NCI-H526 (cell line): ENCODE measurements at places on chromosomes 2 and 18.
A peak's percentile ranks its signal among the peaks of the same experiment; 100 is the strongest.

GRCh38 chr2:36255863-36256262 lies 99.7 kb upstream of the CRIM1 start:
- DNase-seq, result no peak

- DNase-seq, result no peak
Observed at GRCh38 chr2:221025398-221025797, 546.7 kb downstream of the EPHA4 start.

DNA sequence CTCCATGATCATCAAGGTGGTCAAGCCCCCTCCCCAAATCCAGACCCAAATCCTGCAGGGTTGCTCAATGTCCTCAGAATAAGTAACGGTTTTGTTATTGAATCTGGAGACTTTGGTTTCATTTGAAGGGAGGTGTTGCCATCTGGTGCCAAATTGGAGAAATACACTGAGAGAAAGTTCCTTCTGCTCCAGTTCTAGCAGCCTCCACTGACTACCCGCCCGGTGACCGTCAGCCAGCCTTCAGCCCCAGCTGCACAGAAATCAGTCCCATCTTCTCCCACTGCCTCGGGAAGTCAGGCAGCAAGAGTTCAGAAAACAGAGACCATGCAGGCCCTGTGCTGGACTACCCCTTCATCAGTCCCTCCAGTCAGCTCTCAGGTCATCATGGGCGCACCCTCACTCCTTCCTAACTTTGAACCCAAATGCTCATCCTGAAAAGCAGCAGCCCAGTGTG lies 38.7 kb downstream of the PKDCC start:
- peak; percentile 68 for DNase-seq

GRCh38 chr2:15337996-15338666 lies 223.0 kb downstream of the NBAS start:
- DNase-seq, result no peak

DNA sequence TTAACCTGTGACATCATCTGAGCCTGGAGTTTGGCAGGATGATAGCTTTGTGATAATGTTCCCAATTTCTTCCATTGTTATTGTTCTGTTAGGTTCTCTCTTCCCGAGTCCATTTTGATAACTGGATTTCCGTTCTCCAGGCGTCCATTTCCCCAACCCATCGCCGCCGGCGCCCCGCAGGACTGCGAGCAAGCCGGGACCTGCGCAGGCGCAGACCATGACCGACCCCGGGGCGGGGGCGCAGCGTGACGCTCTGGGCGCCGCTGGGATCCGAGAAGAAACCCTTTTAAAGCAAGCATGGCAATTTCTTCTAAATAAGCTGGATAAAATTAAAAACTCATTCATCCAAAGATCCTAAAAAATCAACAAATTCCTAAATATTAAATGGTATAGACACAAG lies at the start of gene SLC25A52:
Gene SLC25A52, minus strand, starts transcription at position 186 of the 400 bp plus-strand sequence. CDS start 219 bp downstream, outside the sequence.
- no peak for DNase-seq

- DNase-seq, result peak; percentile 6
Observed at GRCh38 chr2:78861546-78861945, 164.0 kb upstream of the REG3G start.

DNA sequence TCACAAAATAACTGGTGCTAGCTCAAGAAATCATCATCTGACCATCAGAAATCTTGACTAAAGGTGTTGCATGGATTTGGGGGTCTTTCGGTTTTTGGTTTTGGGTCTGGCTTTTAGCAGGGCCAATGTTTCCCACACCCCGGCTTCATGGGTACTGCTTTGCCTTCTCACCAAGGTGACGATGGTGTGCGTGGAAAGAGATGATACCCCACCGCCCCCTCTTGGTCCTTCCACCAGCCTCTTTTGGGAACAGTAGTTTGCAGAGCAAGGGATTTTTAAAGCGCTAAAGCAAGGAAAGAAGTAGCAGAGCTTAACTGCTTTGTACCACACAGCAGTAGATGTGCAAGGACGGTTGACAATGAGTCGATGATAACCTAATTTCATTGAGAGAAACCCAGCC lies 42.3 kb downstream of the BOLA3 start:
- no peak for DNase-seq

DNA sequence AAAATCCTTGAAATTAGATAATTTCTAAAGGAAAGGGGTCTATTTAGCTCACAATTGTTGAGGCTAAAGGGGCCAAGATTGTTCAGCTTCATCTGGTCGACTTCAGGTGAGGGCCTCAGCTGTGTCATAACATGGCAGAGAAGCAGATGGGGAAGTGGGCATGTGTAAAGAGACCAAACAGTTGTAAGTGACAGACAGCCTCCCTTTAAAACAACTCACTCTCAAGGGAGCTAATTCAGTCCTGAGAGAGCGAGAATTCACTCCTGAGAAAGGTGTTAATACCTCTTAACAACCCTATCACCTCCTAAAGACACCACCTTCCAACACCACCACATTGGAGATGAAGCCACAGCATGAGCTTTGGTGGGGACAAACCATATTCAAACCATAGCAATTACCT lies 62.4 kb downstream of the KCMF1 start:
- DNase-seq, result no peak

DNA sequence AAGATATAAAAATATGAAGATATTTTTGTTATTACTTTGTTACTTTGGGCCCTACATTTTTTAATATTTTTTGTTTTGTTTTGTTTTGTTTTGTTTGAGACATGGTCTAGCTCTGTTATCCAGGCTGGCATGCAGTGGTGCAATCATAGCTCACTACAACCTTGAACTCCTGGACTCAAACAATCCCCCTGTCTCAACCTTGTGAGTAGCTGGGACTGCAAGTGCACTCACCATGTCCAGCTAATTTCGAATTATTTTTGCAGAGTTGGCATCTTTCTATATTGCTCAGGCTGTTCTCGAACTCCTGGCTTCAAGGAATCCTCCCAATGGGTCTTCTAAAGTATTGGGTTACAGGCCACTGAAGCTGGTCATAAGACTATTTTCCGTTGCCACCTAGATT lies 603.6 kb upstream of the PIK3C3 start:
- no peak for DNase-seq

DNA sequence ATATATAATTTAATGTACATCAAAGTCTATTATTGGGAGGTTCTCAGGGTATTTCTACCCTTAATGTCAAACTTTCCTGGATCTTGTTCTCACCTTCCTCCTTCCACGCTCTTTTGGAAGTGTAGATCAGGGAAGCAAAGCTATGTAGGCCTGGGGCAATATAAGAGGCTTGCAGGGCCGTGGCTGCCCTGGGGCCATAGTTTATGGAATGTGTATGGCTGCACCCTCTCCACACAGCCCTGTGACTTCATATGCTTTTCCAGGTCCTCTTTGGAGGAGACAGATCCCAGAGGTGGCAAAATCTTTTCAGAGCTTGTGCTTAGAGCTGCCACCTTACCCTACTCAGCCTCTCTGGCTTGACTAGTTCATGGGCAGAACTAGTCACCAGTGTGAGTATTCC lies 82.9 kb downstream of the PLB1 start:
- no peak for DNase-seq

DNA sequence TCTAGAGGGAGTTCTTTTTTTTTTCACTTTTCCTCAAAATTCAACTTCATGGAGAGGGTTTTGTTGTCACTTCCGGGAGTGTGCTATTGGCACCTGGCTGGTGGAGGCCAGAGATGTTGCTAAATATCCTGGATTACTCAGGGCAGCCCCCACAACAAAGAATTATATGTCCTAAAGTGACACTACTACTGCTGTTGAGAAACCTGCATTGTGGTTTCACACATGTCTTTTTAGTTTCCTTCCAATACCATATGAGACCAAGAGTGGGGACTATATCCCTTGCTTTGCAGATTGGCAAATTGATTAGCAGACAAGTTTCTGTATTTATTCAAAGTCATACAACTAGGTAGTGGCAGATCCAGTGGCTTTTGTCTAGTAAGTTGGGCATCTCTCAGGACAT lies 826.8 kb downstream of the TRIB2 start:
- DNase-seq, result no peak

DNA sequence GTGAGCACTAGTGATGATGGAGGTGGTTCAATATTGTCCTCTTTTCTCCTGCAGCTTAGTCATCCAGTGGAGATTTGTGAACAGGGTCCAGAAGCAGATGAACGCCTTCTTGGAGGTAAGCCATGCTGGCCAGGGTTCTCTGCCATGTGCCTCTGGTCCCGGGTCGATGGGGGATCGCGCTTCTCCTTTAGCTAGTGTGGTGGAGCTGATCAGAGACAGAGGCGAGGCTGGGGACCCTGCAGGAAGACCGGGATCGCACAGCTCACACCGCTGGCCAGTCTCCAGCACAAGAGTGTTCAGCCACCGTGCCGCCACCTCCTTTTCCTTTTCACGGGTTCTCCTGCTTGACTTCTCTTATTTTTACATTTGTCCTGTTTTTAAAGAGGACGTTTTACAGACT lies 243.4 kb downstream of the ALPK2 start:
- no peak for DNase-seq

DNA sequence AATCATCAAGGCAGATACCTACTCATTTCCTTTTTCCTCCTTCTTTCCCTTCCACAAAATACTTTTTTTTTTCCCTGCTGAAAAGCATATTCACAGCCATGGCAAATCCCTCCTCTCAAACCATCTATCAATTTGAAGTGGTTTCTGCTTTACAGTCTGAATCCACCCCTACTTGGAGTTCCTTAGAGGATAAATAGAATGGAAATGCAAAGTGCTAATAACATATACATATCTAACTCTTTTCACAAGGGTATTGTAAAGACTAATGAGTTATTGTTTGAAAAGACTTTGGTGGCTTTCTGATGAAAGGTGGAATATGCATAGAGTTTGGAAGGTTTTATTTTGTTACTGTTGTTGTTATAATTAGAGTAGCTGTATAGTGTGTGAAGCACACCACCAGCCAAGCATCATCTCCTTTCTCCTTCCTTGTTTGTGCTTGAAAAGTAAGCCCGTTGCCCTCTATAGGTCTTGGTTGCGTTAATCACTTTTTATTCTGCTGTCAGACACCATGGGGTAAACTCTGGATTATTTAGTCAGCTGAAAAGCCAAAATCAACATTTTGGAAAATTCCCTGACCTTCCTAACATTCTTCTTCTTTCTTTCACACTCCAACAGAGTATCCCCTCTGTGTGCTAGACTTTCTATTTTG lies 2126.9 kb upstream of the CELF4 start:
- DNase-seq, result no peak

DNA sequence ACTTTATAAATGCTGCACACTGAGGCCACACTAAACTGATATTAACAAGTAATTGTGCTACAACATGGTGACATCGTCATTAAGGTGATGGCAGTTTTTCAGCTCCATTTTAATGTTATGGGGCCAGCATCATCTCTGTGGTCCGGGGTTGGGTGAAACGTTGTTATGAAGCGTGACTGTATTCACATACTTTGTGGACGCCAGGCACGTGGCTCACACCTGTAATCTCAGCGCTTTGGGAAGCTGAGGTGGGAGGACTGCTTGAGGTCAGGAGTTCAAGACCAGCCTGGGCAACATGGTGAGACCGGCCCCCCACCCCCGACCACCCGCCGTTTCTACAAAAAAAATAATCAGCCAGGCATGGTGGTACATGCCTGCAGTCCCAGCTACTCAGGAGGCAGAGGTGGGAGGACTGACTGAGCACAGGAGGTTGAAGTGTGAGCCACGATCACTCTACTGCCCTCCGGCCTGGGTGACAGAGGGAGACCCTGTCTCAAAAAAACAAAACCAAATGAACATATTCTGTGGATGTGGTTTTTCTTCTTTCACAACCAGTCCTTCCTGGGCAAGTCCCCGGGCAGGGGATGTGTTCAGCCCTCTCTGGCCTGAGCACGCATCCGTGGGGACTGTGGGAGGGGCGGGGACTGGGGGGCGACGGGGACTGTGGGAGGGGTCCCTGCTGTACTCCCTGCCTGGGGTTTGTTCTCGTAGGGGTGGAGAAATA lies 12.9 kb upstream of the GAL3ST2 start:
- no peak for DNase-seq

DNA sequence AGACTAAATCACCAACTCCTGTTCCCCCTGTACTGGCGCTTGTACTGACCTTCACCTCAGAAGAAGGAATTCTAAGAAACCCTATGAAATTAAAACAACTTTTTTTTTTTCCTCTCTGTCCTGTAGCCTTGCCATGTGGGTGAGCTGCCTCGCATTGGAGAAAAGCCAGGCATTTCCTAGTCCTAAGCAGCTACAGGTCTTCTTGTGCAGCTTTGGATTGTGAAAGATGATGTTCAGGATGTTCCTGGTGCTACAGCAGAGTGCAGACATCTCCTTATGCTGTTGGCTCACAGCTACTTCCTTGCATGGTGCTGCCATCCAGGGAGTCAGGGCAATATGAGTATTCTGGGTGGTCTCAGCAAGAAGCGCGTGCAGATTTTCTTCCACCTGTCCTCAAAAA lies 11.9 kb downstream of the PIK3C3 start:
- DNase-seq, result no peak

- DNase-seq, result no peak
Observed at GRCh38 chr18:10530852-10531251, 5.0 kb downstream of the NAPG start.

DNA sequence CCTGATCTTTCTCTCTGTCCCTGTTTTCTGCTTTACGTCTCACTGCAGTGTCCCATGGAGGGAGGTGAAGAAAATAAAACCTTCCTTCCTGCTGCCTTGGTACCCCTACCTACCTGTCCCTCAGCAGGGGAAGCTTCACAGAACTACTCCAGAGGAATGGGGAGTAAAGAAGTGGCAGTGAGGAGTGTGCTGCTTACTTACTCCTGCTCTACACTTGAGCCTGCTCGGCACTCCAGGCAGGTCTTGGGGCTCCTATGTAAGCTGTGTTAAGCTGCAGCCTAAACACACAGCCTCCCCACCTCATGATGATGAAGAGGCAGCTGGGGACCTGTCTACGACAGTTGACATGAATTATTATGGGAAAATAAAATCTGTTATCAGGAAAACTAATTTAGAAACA lies 72.6 kb downstream of the ACSL3 start:
- no peak for DNase-seq

- no peak for DNase-seq
Observed at GRCh38 chr18:74633652-74634352, 36.1 kb downstream of the ZNF407 start.

DNA sequence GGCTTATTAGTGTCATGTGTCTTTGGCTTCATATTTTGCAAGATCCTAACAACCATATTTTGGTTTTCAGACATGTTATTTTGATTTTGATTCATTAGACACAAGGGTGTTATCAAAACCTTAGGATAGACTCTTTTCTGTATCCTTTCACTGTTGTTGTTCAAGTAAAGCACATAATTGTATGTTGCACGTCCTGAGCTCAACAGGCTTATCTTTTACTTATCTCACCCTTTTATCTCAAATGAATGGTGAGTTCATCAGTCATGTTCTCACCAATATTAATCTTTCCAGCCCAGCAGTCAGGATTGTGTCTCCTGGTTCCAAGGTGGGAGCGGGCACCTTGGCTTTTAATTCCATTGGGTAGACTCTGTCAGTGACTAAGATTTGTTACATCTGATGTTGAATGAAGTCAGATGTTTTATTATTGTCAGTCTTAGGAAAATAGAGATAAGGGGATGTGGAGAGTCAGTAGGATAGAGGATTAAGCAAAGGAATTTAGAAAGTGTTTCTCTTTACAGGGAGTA lies 11.9 kb downstream of the GPN1 start:
- DNase-seq, result no peak

- DNase-seq, result no peak
Observed at GRCh38 chr18:36623681-36624190, 205.1 kb downstream of the TPGS2 start.

GRCh38 chr2:195490319-195490718 lies 166.7 kb upstream of the SLC39A10 start:
- no peak for DNase-seq

GRCh38 chr2:49070716-49071115 lies 83.6 kb downstream of the FSHR start:
- no peak for DNase-seq
